ENCODE measurements at places on chromosomes 7 and 10. TPM values are rescaled to one million over a fixed set of nuclear protein-coding genes. Genes with fewer than 3 reads are reported as not detected.

The DOCK1 gene
- polyA plus RNA-seq, result 29.9 TPM

The CTAGE15 gene
- polyA plus RNA-seq, result not detected

The TEX47 gene
- polyA plus RNA-seq, result not detected

The CYP51A1 gene
- 31.5 TPM for polyA plus RNA-seq

The SPAM1 gene
- not detected for polyA plus RNA-seq

The APBB1IP gene
- polyA plus RNA-seq, result 3.9 TPM

The GDF2 gene
- polyA plus RNA-seq, result not detected

The PPP1R17 gene
- not detected for polyA plus RNA-seq

The NUP42 gene
- polyA plus RNA-seq, result 31.7 TPM

Measured in hindlimb muscle (tissue), 1 donor.